ENCODE measurements at places on chromosomes 16 and 17.

DNA sequence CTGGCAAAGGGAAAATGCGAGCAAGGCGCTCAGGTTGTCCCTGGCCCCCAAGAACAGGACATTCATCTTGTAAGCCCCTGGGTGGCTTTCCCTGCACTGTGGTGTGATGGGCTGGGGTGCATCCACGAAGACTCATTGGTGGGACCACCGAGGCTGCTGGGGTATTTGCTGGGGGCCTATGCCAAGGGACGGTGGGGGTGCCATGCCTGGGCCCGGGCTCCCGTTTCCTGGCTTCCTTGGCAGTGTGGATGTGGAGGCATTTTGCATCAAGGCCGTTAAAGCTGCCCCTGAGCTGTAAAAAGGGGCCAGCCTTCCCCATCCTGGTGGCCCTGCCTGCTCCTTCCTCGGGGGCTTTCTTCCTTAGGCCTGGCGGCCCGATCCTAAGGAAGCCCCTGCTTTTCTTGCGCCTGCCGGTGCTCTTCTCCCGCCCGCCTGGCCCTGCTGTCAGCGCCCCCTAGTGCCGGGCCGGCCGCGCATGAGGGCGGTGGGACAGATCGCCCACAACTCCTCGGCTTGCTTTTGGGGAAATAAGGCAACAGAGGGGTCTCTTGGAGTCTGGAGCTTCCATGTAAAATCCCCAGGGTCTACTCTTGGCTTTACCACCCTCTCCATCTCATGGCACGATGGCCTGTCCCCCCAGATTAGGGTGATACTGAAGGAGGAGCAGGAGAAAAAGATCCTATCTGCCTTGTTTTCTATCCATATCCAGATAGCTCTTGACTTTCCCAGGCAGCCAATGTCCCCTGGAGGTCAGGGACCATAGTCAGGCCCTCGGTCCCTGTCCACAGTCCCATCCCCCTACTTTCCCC lies 9.8 kb upstream of the TBX2 start:
- DNase-seq: no peak

- no peak for DNase-seq
Observed at GRCh38 chr16:937723-938122, 33.1 kb downstream of the LMF1 start.

- DNase-seq: no peak
Observed at GRCh38 chr17:58153046-58153445, 4.9 kb downstream of the OR4D1 start.

- DNase-seq: no peak
Observed at GRCh38 chr16:86227801-86228200, 282.5 kb upstream of the FOXF1 start.

GRCh38 chr16:10741844-10742243 lies 1.8 kb upstream of the NUBP1 start:
- DNase-seq: peak; percentile 68

- DNase-seq: peak; percentile 81
Observed at GRCh38 chr17:28763804-28764266, 20.0 kb downstream of the TRAF4 start.

DNA sequence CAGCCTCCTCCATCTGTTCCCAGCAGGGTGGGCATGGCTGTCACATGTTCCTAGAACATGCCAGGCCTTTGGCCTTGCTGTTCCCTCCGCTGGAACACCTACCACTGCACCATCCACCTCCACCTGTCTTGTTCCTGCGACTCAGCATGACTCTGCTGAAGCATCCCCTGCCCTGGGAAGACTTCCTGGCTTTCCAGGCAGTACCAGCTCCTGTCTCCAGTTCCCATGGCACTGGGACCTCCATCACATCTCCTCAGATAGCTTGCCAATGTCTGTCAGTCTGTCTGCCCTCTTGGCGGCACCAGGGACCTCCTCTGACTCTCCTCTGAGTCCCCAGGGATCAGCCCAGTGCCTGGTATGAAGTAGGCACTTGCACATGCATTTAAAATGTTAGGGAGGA lies 15.7 kb downstream of the PDP2 start:
- no peak for DNase-seq

DNA sequence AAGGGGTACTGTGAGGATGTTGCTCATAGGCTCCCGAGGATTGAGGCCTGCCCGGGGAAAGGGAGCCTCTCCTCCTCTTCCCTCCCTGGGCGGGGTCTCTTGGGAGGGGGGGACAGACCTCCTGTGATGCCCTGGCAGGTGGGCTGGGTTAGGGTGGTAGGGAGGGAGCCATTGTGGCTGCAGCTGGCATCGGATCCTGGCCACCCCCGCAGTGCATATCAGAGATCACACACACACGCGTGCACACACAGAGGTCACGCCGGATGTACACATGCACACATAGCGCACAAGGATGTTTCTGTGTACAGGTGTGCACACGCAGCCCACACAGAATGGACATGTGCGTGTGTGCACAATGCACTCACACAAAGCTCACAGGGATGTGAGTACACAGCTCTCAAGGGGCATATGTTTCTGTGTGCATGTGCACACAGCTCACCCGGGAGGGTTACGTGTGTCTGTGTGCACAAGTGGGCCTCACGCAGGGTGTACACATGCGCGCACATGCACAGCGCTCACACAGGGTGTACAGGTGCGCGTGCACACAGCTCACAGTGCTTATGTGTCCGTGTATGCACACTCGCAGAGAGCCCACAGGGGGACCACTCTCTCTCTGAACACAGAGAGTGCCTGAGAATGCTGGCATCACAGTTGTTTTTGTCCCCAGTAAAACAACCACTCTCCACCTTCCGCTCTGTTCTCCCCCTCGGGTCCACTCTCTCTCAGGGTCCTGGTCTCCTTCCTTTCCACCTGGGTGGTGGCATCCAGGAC lies 2.4 kb downstream of the GJD3 start:
- no peak for DNase-seq

GRCh38 chr17:50638606-50638965 lies 3.9 kb downstream of the ABCC3 start:
- DNase-seq: no peak

DNA sequence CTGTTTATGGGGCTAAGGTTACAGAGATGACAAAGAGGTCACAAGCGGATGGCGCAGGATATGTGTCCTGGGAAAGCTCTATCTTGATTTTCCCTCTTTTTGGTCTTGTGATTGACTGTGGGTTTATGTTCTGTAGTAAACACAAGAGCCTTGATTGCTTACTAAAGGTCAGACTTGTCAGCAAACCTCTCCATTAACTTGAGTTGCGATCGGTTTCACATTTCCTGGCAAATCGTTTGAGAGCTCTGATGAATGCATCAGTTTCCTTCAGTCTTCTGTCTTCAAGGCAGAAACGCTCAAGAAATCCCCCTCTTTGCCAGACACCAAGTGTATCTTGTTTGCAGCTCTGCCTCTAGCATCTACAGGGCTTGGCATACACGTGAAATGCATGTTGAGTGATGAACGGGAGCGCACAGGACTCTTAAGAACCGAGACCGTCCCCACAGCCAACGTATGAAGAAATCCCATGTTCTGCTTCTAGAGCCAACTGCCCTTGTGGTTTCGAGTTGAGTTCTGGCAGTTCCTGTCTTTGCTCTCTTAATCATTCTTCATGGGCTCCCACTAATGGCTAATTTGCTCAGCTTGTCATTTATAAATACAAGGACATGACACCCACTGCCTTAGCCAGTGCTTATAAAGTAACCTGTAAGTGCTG lies 143.3 kb downstream of the PITPNC1 start:
- DNase-seq: no peak

DNA sequence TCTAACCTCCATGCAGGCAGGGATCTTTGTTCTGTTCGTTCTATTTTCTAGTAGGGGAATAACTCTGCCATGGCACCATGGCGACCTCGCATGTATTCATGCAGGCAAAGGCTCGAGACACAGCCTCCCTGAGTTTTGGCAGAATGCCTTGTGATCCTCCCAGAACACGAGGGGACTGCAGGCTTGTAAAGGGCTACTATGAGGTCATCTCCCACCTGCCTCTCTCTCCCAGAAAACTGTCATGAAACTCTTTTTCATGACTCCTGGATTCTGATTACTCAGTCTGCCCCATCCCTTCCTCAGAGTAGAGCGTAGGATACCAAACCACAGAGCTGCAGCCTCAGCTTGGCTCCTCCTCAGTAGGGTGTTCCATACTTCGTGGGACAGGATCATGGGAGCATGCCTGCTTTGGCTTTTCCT lies 64.3 kb downstream of the IGF2BP1 start:
- DNase-seq: no peak

GRCh38 chr17:5788266-5788900 lies 204.1 kb upstream of the NLRP1 start:
- DNase-seq: no peak

DNA sequence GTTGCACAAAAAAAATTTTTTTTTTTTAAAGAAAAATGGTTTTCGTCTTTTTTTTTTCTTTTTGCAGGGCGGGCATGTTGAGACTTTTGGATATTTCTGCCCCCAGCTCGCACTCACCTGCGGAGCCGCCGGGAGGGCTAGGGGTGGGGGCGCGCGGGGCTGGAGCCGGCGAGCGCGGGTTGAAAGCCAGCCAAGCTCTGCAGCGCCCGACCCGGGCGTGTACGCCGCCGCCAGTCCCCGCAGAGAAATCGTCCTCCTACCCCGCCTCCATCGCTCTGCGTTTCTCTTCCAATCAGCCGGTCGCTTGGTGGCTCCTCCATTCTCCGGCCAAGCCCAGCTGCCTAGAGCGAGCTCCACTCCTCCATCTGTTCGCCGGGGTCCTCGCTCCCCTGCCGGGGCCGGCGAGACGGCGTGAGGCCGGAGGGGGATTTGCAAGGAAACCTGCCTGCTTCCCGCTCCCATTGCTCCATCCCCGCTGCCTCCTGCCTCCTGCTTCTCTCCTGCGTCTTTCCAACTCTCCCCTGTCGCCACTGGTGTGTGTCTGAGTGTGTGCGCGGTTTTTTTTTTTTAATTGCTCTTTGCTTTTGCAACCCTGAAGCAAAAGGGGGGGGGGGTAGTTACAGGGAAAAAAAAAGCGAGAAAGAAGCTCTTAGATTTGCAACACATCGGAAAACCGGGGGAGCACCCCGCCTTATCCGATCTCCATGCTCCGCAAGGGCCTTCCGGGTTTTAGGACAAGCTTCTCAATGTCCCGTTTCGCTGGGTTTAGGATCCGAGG lies 1.8 kb upstream of the UBTF start:
- DNase-seq: peak; percentile 87

GRCh38 chr17:48236681-48237134 lies 129.1 kb downstream of the SNX11 start:
- no peak for DNase-seq

DNA sequence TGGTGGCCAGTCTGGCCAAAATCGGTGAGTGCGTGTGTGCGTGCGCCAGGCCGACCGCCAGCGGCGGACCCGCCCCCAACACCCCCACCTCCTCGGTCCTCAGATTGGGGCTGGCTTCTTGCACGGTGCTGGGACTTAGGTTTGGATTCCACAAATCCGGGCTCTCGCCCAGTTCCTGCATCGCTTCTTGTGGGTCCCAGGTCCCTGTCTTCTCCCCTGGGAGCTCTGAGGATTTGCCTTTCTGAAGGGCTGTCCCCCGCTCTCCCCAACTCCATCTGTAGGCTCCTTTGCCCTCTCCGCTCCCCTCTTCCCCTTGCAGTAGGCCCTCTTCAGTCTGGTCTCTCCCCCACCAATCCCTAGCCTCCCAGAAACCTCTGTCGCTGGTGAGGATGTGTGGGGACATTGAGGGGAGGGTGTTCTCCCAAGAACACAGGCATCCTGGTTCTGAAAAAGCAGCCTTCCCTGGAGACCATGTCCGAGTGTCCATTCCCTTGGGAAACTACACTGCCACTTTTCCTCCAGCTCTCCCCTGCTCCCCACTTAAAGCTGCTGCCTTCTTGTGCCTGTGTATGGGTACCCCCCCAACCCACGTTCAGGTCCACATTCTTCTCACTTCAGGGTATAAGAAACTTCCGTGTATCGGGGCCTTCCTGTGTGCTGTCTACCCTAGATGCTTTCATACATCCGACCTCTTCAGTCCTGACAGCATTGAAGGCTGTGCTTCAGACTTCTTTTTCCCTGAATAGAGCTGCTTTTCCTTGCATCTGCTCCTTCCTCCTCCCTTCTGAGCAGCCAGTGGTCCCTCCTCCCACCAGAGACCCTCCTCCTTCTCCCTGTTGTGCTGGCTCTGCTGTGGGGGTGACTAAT lies 632 bp downstream of the SLC9A5 start:
- peak; percentile 7 for DNase-seq

- peak; percentile 96 for DNase-seq
Observed at GRCh38 chr16:88700636-88701482, 5.3 kb downstream of the RNF166 start.

DNA sequence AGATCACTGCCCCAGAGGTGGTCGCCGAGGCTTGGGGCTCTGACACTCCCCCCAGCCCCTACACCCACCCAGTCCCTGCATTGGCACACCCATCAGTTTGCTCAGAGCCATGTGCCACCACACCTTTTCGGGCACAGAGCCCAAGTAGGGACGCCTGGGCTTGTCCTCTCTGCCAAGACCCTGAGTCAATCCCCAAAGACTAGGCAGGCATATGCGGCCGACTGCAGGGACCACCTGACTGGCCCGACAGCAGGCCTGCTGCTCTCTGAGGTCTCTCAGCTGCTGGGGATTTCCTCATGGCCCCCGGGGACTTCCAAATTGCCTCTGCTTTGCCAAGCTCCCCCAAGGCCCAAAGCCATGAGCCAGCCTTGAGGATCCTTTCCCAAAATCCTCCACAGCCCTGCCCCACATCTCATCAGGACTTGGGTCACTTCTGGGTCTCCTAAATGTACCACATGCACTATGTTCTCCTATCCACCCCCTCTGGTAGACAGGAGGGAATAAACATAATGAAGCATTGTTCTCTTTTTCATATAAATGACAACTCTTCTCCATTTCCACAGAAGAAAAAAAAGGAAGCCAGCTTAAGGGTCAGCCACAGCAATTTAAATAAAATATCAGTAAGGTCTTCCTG lies 30.6 kb downstream of the MYO18A start:
- peak; percentile 51 for DNase-seq

GRCh38 chr16:63082101-63082500 lies 1045.9 kb upstream of the CDH8 start:
- DNase-seq: no peak

All from right lobe of liver (tissue), 6 donors.